ENCODE measurements at places on chromosomes 7 and 10.

- no peak for DNase-seq
These were observed 181.1 kb upstream of the IMMP2L start for GRCh38 chr7:111743244-111743847.

- DNase-seq = no peak
These were observed 60.9 kb downstream of the SEM1 start for GRCh38 chr7:96648784-96649183.

DNA sequence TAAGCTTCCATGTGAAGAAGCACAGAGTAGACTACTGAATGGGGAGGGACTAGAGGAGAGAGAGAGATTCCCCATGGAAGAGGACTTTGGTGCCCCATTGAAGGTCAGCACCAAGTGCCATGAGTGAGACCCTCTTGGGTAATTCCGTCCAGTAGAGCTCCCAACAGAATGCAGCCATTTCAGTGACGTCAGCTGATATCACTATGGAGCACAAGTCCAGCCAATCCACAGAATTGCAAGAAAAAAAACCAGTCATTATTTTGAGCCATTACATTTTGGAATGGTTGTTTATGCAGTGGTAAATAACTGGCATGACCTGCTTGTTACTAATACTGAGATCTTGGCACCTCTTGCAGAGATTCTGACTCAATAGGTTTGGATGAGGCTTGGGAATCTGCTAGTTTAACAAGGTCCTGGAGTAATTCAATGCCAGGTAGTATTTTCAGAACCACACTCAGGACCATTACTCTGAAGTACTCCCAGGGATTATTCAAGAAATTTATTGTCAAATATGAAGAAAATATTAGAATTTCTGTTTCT, 52.6 kb upstream of the SP8 start:
- no peak for DNase-seq

DNA sequence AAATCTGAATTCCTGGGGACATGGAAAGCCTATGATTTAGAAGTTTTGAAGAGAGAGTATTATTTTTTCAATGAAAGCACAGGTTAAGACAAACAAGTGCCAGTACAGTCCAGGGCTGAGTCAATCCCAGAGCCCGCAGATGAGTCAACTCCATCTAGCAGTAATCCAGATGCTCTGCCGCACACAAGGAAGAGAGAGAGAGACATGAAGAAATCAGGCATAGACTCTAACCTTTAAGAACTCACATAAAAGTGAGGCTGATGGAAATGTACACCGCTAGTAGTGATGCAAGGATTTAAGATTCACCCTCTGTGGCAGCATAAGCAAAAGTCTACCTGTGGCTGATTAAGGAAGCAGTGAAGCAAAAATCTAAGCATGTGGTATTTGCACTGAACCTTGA, 651.5 kb downstream of the TNS3 start:
- no peak for DNase-seq

GRCh38 chr7:7577888-7578287, 11.2 kb downstream of the MIOS start:
- no peak for DNase-seq

DNA sequence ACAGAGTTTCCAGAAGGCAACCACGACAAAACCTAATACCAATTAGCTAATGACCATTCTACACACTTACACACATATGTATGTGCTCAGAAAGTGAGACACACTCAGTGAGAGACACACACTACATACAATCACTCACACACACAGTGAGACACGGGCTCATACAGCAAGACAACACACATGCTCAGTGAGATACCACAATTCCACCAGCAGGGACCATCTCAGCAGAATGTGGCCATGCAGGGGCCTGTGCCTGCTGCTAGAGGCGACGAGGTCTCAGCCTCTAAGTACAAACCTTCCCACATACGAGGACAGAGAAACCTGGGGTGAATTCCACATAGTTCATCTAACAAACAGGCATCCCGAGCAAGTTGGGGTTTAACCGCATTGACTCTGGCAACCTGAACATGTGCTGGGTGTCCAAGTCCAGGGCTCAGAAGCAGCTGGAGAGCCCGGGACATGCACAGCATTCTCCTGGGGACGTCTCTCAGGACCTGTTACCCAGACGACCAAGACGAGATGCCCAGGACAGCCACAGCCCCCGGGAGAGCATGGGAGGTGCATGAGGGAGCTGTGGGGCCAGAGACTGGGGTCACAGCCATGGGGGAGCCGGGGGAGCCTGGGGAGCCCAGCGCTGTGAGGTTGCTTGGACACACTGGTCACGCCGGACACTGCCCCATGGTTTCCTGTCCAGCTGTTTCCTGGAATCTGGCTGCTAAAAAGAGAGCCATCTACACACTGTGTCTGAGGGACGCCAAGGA, 523.6 kb downstream of the PTPRN2 start:
- DNase-seq = no peak

GRCh38 chr7:97798046-97799019, 66.4 kb downstream of the TAC1 start:
- no peak for DNase-seq

- no peak for DNase-seq
These were observed 631 bp downstream of the RTKN2 start for GRCh38 chr10:62268027-62268398.

GRCh38 chr10:48814933-48815332, 124.7 kb downstream of the LRRC18 start:
- no peak for DNase-seq

GRCh38 chr10:111338805-111339204, 262.0 kb downstream of the ADRA2A start:
- DNase-seq = peak; percentile 68

GRCh38 chr10:86266446-86267242, 100.0 kb downstream of the GRID1 start:
- no peak for DNase-seq

DNA sequence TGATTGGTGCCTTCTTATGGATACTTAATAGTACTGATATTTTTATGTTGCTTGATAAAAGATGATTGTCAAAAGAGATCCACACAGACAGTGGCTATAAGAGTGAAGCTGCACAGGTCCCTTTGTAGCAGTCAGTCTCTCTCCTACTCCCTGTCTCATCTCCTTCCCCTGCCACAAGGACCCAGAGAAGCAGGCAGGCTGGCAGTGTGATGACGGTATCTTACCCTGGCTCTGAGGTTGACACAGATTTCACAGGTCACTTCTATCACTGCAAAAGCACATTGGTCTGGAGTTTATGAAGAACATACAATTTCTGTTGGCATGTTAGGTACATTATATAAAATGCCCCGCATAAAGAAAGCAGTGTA, 64.4 kb upstream of the AHR start:
- no peak for DNase-seq

GRCh38 chr7:6359021-6359420, 86.6 kb upstream of the CYTH3 start:
- DNase-seq = no peak

GRCh38 chr7:191981-192649, at the start of gene FAM20C:
Gene FAM20C, plus strand, starts transcription at chr7:192571. Its CDS starts 629 bp downstream, at chr7:193200.
- DNase-seq = peak; percentile 90

- DNase-seq = peak; percentile 37
These were observed 348.7 kb downstream of the EXOC4 start for GRCh38 chr7:133601617-133602016.

GRCh38 chr10:74451127-74451829, 300.3 kb downstream of the ADK start:
- DNase-seq = no peak

DNA sequence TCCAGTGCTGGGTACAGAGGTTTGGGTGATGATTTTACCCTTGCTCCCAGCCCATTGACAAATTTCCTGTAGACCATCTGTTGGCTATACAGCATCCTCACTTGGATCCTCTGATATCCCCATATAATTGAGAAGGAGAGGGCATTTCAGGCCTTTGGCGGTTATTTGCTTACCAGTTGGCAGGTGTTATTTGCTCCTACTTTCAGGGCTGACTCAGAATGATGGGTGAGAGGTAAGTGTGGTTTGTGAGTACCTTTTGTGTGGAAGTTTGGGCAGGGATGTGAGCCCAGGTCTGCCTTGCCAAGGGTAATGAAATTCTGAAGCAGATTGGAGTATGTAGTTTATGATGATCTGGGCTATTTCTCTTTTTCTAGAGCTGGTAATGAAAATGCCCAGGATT, 93.6 kb downstream of the LRMDA start:
- no peak for DNase-seq

DNA sequence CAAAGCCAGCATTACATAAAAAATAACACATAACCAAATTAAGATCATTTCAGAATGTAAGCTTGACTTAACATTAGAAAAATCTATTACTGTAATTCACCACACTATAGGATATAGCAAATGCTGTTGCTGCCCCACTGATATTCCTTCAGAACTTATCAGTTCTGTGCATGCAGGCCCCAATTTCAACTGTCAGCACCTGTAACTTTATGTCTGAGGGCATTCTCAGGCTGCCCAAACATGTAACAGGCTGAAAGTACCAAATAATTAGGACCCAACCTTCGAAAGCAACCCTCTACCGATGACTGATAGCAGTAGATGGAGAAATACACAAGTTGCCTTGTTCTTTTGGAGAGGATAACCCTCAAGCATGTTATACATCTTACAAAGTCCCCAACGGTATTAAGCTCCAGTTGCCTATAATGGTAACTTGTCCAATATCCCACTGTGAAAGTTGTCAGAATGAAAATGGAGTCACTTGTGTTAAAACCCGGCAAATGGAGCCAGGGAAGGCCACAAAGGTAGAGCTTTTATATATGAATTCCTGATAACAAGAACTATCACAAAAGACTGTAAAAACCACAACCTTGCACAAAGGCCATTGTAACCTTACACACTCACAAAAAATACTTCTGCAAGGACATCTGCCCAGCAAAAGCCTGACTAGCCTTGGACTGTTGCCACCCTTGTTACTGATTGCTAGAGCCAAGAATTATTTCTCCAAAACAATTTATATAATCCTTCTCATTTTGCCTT, 66.9 kb upstream of the ZNF746 start:
- no peak for DNase-seq

- no peak for DNase-seq
These were observed 116.2 kb upstream of the GPR22 start for GRCh38 chr7:107353701-107354100.

- DNase-seq = no peak
These were observed 1.2 kb downstream of the GET4 start for GRCh38 chr7:877312-878232.

DNA sequence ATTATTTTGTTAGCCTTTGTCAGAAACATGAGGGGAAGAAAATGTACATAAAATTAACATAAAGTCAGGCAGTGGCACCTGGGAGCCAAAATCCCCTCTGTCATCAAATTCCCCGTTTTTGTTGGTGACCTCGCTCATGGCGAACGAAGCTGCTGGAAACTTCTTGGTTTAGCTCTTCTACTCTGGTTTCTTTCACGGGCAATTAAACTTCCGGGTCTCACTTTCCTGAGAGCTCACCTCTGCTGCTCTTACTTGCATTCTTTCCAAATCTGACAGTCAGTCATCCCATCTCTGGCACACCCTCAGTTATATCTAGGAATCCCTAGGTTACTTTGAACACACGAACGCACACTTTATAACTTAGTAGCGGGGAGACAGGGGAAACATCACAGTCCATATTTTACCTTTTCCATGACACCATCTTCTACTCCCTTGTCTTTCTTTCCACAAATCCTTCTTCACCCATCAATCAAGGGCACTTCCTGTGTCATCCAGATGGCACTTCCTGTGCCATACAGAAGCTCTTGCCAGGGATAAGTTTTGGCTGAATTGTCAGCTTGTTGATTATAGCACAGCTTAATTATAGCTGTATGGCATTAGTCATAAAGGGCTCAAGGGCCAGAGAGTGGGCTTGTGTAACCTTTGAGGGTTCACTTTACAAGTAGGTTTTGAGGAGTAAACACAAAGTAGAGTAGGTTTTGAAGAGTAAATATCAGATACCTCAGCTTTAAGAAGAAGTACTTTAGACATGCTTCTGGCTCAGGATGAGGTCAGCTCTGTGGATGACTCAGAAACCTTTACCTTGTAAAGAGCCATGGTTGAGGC, 105.1 kb downstream of the GATA3 start:
- DNase-seq = no peak

DNA sequence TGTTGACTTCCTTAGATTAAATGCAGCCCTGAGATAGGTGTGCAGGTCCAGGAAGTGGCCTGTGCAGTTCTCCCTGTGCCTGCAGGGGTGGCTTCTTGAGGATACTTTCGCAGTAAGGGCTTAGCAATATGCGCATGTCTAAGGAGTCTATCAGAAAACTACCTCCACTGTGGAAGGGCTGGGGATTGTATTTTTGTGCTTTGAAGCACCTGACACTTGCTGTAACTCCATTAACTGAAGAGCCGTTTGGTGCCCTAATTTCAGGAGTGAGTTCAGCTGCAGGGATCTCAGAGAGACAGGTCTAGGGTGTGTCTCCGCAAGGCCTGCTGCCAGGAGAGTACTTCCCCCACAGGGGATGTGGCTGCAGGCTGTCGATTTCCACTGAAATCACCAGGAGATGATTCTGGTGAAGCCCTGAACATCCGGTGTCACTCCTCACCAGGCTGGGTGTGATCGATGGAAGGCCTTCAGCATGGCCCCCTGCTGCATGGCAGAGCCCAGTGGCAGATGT, 35.5 kb downstream of the IKZF1 start:
- no peak for DNase-seq

GRCh38 chr7:124722292-124722691, 43.3 kb downstream of the GPR37 start:
- DNase-seq = no peak

- DNase-seq = peak; percentile 24
These were observed at the start of gene GIMAP2 for GRCh38 chr7:150685219-150686029. Gene GIMAP2, plus strand, starts transcription at chr7:150685706. Its CDS starts 1,354 bp downstream, at chr7:150687060.

GRCh38 chr10:70266701-70267100, 17.1 kb downstream of the NPFFR1 start:
- no peak for DNase-seq

DNA sequence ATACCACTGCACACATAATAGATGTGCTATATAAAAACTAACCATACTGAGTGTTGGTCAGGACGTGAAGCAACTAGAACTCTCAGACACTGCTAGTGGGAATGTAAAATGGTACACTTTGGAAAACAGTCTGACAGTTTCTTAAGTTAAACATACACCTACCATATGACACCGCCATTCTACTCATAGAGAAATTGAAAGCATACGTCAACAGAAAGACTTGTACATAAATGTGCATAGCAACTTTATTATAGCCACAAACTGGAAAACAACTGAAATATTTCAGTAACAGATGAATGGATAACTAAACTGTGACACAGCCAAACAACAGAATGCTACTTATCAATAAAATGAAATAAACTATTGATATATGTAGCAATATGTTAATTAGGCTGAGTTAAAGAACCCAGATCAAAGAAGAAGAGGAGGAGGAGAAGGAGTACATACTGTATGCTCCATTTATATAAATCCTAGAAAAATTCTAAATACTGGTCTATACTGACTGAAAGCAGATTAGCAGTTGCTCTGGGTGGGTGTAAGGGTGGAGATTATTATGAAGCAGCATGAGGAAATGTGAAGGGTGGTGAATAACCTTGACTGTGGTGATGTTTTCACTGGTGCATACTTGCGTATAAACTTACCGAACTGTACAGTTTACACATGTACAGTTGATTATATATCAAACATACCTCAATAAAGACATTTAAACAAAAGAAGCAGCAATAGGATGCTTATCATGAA, 48.6 kb downstream of the ARHGAP21 start:
- no peak for DNase-seq

GRCh38 chr10:20272608-20273007, 456.4 kb downstream of the PLXDC2 start:
- no peak for DNase-seq
